ENCODE measurements at places on chromosomes 1 and 21.

- DNase-seq = no peak
Measured at GRCh38 chr1:161848676-161849075, 82.6 kb downstream of the ATF6 start.

- no peak for DNase-seq
Measured at GRCh38 chr1:40802742-40803113, 19.1 kb downstream of the KCNQ4 start.

GRCh38 chr21:35925497-35925896 is 134.8 kb downstream of the SETD4 start:
- no peak for DNase-seq

- DNase-seq = no peak
Measured at GRCh38 chr21:25640202-25640942, 1.3 kb downstream of the JAM2 start.

GRCh38 chr1:44303532-44303931 is 51.5 kb downstream of the ERI3 start:
- DNase-seq = no peak

- DNase-seq = no peak
Measured at GRCh38 chr1:216075339-216075738, 347.9 kb downstream of the USH2A start.

GRCh38 chr1:244050835-244051444 is at the start of gene ZBTB18:
Gene ZBTB18 (plus strand): TSS chr1:244051283. CDS start chr1:244051432, 149 bp downstream.
- no peak for DNase-seq

- DNase-seq = no peak
Measured at GRCh38 chr1:67908250-67908936, 75.1 kb upstream of the GNG12 start.

- no peak for DNase-seq
Measured at GRCh38 chr1:200028586-200029034, 1.1 kb downstream of the NR5A2 start.

GRCh38 chr21:14699433-14700407 is 153.6 kb upstream of the SAMSN1 start:
- no peak for DNase-seq

DNA sequence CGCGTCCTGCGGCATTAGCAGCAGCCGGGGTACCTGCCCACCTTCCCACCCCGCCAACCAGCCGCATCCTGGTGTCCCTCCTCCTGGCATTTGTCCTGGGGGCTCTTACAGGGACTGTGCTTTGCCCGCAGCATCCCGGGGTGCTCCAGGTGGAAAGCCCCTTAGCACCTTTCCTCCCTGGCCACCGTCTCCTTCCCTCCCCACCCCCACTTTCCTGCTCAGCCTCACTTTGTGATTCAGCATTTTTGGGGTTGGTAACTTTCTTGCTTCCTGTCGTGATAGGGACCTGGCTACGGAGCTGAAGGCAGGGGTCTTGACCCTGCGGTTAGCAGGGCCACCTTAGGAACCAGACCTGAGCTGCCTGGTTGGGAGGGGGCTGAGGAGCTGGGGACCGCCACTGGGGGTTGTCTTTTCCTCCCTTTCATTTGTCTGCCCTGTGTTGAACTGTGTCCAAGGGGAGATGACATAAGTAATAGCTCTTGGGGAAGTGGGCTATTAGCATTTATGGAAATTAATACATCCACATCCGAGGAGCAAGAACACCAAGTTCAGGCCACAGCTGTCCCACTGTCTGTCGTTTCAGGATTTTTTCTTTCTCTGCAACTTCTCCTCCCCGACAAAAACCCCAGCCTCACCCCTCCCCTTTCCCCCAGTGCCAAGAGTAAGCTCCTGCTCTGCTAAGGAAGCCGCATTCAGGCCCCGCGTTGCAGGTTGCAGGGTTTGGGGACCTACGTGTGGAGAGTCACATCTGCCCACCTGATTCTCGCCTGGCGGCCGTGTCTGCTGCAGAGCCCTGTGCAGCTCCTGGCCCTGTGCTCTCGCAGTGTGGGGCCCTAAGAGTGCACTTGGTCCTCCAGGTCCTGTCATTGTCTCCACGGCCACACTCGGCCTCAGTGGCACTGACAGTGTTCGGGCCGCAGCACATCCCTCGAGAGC is 1.6 kb upstream of the NPHP4 start:
- no peak for DNase-seq

- no peak for DNase-seq
Measured at GRCh38 chr1:3459051-3459908, 4.8 kb downstream of the ARHGEF16 start.

DNA sequence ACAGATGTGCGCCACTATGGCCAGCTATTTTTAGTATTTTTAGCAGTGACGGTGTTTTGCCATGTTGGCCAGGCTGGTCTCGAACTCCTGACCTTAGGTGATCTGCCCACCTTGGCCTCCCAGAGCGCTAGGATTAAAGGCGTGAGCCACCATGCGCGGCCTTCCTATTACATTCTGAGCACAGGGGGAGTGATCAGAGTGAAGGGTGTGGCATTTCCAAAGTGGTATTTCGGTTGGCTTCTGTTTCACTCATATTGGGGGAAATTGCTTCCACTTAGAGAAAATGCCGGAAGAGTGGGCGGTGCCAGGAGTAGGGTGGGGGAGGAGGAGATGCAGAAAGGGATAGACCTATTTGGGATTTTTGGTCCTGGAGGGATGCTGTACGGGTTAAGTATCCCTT is 4.3 kb downstream of the PIK3CD start:
- DNase-seq = no peak

DNA sequence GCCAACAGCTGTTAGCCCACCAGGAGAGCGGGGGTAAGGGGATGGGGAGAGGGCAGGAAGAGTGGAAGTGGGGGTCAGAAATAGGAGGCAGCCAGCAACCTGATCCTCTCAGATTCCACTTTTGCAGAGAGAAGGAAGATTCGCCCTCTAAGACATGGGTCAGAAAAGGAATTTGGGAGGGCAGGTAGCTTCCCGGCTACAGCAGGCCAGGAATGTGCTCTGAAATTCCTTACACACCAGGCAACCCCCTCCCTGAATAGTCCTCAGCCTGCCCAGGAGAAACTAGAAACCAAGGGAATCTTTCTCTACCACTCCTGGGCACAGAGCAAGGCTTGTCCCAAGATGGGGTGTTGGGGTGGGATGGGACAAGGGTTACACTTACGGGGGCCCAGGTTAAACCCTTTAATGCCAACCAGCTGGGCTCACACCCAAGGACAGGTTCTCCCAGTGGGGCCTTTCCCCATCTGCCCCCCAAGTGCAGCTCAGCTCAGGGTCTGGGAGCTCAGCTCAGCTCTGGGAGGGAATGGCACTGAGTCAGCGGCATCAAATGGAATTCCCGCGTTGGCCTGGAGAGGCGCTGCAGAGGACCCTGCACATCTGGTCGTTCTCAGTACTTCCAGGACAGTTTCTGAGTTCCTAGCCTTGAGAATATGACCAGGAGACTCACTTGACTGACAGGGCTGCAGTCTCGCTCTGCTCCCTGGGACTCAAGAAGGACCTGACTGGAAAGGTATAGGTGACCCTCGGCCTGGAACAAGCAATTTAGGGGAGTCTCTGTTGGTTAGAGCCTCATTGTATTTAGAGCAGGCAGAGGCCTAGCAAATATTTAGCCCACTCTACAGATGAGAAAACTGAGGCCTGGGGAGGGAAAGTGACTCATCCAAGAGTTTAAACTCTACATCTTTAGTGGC is 761 bp downstream of the TNNT2 start:
- no peak for DNase-seq

GRCh38 chr1:156001662-156002171 is 19.0 kb downstream of the SSR2 start:
- no peak for DNase-seq

DNA sequence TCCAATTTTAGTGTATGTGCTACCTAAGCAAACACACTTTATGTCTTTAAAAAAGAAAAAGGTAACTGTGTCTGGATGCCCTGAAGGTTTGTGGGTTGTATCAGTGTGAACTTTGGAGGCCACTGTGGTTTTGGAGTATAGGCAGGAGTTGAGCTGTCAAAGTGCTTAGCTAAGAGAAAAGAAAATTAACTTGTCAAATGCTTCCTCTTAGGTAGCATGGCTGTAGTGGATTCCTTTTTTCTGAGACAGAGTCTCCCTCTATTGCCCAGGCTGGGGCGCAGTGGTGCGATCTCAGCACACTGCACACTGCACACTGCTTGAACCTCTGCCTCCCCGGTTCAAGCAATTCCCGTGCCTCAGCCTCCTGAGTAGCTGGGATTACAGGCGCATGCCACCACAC is 11.2 kb upstream of the SLC41A1 start:
- no peak for DNase-seq
